ENCODE measurements at places on chromosomes 13 and 19.

DNA sequence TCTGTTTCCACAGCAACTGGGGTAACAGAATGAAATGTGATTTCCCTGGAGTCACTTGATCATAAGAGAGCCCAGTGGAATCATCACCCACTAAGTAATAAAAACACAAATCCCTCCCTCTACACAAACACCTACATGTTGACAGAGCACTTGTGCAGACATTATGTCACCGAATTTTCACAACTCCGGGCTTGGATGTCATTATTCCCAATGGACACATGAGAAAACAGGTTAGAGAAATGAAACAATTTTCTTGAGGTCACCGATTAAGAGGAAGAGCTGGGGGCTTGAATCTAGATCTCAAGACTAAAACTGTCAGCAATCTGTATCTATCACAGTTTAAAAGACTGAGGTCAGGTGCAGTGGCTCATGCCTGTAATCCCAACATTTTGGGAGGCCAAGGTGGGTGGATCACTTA, 3.1 kb downstream of the XRCC1 start:
- peak; percentile 35 for DNase-seq

GRCh38 chr19:3441986-3442329, 38.4 kb downstream of the SMIM24 start:
- no peak for DNase-seq

GRCh38 chr13:79782541-79783205, 301.7 kb downstream of the NDFIP2 start:
- DNase-seq = peak; percentile 68

GRCh38 chr13:77579959-77580358, 44.5 kb downstream of the SCEL start:
- no peak for DNase-seq

DNA sequence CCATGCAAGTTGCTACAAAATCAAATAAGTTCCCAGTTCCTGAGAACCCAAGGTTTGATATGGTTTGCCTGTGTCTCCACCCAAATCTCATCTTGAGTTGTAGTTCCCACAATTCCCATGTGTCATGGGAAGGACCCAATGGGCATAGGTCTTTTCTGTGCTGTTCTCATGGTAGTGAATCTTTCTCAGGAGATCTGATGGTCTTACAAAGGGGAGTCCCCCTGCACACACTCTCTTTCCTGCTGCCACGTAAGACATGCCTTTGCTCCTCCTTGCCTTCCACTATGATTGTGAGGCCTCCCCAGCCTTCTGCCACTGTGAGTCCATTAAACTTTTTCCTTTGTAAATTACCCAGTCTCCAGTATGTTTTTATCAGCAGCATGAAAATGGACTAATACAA, 28.5 kb upstream of the TSHZ3 start:
- no peak for DNase-seq

GRCh38 chr13:71493189-71493588, 373.8 kb downstream of the DACH1 start:
- no peak for DNase-seq

GRCh38 chr19:40219721-40220276, 1.6 kb upstream of the TTC9B start:
- peak; percentile 69 for DNase-seq

DNA sequence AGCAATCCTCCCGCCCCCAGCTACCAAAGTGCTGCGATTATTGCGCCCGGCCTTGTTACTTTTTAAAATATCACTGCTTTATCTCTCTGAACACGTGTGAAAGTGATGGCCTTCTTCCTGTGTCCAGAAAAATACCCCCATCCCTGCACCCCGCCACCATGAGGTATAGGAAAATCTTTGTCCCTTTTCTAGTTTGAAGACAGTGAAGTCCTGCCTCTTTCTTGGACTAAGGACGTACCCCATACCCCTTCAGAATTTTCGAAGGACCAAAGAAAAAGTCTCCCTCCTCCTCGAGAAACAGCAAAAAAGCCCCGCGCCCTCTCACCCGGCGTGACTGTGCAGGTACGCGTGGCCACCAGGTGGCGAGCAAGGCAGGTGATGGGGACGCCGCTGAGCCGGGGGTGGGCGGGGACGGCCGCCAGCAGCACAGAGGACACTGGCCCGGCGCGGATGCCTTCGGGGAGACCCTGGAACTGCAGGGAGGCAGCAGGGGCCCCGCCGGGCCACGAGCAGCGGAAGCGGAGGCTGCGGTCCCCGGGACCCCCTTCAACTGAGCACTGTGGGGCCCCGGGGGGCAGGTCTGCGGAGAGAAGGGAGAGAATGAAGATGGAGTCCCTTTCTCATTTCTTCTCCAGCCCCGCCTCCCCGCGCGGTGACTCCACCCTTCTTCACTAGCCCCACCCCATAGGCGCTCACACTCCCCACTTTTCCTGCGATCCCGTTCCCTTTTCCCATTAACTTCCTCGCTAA, 3.2 kb downstream of the VSIG10L start:
- peak; percentile 81 for DNase-seq

- DNase-seq = no peak
Observed at GRCh38 chr13:107373551-107373950, 805.6 kb upstream of the ARGLU1 start.

DNA sequence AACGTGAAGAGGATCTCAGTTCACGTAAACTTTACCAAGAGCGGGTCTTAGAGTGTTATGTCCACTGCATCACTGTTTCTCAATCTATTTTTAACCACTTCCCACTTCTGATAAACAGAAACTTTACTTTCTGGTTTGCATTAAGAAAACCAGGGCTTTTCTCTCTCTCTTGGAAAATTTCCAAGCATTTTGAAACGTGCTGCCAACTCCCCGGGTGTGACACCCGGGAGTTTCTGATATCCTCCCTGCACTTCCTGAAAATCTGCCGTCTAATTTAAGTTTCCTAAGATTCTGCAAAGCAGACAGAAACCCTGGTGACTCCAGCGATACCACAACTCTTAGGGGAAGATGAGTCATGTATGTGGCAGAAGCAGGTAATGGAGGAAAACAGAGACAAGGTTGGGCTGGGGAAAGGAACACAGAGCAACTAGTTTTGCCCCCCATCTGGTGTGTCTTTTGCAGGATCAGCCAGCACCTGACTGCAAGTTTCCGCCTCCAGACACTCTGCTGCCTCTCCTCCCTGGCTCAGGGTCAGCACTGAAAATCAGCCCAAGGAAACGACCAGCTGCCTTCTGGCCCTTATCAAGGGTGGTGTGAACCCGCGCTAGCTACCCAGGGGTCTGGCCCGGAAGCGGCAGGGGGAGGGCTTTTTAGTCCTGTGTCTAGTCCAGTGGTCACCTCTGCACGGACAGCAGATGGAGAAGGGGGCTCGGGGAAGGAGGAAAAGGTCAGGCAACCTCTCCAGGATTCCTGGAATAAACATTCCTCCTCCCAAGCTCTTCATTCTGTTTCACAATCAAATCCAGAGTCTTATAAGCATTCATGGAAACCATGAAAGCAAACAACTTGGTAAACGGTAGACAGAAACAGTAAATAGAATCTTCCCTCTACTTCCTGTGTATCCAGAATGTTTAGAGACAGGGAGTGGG, 11.3 kb upstream of the FFAR2 start:
- DNase-seq = peak; percentile 98

DNA sequence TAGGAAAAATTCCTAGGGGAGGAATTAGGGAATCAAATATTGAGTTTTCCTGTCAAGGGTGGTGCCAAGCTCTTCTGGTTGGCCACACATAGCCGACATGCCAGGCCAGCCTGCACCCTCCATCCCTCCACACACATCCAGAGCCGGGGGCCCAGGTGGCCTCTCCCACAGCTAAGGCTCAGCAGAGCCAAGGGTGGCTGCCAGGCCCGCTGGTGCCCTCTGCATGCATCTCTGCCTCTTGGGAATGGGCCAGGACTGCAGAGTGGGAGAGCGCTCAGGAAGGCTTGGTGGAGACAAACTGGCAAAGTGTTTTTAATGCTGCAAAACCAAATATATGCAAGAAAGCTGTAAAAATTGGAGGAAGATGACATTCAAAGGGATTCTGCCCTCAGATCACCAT, 42.7 kb upstream of the GAS6 start:
- DNase-seq = no peak

- no peak for DNase-seq
Observed at GRCh38 chr13:61410669-61411297, 4.9 kb downstream of the PCDH20 start.

DNA sequence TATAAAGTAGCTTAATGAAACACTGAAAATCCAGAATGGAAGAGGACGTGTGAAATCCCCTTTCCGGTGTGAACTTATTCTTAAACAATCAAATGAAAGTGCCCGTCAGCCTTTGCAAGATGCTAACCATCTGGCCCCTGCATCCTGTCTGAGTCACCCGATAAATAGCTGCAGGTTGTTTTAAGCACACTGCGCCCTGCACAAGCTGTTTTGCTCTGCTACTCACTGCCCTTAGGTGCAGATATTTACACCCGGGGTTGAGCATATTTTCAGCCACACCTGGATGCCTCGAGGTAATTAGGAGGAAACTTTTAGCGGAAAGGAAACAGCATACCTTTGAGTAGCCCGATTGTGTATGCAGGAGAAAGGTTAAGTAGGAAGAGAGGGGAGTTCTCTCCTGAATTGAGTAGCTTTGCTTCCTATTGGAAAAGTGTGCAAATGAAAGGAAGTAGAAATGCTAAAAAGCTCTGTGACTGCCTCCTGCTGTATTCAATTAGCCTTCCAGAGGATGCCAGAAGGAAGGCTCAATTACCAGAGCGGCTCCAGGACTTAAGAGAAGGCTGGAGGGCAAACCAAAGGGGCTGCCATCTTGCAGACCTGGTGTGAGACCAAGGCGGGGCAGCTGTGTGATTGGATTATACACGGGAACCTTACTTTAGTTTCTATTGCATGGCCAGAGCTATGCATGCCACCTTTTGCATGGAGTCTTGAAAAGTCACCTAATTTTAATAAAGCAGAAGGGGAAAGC, 42.5 kb downstream of the IRS2 start:
- no peak for DNase-seq

- DNase-seq = no peak
Observed at GRCh38 chr13:94811753-94812152, 99.4 kb upstream of the SOX21 start.

DNA sequence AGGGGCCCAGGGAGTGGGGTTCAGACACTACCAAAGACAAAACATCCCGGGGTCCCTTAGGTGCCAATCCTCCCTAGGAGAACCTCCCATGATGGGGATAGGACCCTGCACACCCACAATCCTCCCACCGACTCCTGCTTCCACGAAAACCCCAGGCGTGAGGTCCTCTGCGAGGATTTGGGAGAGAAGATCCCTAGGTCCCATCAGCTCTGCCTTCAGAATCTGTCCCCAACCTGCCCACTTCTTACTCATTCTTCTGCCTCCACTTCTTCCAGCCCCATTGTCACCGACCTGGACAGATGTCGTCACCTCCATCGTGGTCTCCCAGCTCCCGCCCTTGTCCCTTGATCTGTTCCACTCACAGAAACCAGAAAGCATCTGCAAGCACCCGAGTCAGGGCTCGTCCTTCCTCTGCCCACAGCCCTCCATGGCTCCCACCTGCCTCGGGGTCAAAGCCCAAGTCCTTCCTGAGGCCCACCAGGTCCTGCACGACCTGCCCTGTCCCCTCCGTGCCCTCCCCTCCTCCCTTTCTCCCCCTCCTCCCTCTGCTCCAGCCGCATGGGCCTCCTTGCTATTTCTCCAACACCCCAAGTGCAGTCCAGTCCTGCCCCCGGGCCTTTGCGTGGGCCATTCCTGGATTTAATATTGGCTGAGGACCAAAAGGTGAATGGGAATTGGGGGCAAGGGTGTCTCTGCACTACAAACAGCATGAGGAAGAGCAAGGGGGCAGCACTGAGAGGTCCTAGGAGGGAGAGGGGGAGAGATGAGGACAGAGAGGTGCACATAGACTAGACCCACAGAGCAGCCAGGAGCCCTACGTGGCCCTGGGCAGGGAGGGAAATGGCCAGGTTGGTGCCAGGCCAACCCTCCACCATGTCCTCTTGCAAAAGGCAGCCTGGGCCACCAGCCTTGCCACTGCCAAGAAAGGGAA, 51.3 kb downstream of the PTPRS start:
- DNase-seq = no peak

- DNase-seq = no peak
Observed at GRCh38 chr13:55528434-55528833, 1612.3 kb upstream of the PRR20A start.

DNA sequence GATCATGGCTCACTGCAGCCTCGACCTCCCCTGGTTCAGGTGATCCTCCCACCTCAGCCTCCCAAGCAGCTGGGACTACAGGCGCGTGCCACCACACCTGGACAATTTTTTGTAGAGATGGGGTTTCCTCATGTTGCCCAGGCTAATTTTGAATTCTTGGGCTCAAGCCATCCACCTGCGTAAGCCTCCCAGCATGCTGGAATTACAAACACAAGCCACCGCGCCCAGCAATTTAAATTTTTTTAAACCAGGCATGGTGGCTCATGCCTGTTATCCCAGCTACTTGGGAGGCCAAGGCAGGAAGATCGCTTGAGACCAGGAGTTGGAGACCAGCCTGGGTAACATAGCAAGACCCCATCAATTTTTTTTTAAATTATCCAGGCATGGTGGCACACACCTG, 59.9 kb upstream of the USE1 start:
- DNase-seq = no peak

DNA sequence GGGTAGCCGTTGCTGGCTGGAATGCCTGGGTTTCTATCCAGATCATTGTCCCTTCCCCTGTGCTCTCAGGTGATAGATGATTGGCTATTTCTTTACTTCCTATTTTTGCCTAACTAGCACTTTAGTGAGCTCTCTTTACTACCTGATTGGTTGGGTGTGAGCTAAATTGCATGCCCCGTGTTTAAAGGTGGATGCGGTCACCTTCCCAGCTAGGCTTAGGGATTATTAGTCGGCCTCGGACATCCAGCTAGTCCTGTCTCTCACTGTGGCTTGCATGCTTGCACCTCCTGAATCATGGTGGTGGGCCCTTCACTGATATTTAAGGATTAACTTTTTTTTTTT, 10.1 kb downstream of the TTYH1 start:
- DNase-seq = no peak

DNA sequence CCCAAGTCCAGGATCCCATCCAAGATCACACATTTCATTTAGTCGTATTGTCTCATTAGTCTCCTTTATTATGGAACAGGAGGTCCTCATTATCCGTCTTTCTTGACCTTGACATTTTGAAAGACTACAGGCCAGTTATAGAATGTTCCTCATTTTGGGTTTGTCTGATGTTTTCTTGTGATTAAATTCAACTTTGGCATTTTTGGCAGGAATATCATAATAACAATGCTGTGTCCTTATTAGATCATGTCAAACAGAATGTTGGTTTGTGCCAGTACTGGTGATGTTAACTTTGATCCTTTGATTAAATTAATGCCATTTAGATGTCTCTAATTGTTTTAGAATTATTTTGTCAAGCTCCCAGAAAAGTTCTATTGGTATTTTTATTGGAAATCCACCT, 106.5 kb upstream of the FRY start:
- peak; percentile 33 for DNase-seq

DNA sequence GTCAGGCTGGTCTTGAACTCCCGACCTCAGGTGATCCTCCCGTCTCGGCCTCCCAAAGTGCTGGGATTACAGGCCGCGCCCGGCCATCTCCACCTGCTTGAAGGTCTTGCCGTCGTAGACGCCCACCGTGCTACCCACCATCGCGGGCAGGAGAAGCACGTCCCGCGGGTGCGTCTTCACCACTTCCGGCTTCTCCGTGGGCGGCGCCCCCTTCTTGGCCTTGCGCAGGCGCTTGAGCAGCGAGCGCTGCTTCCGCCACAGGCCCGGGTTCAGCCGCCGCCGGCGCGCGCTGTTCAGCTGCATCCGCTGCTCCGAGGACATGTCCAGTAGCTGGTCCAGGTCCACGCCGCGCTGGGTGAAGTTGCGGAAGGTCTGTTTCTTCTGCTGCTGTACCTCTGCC, 21.6 kb downstream of the EFNA2 start:
- no peak for DNase-seq

GRCh38 chr13:30997697-30998096, 65.2 kb downstream of the TEX26 start:
- DNase-seq = no peak

All from suppressor macrophage (primary cell).